ENCODE measurements at places on chromosomes 2 and 18. TPM values are rescaled to one million over a fixed set of nuclear protein-coding genes. Genes with fewer than 3 reads are reported as not detected.
A peak's percentile ranks its signal among the peaks of the same experiment; 100 is the strongest.

DNA sequence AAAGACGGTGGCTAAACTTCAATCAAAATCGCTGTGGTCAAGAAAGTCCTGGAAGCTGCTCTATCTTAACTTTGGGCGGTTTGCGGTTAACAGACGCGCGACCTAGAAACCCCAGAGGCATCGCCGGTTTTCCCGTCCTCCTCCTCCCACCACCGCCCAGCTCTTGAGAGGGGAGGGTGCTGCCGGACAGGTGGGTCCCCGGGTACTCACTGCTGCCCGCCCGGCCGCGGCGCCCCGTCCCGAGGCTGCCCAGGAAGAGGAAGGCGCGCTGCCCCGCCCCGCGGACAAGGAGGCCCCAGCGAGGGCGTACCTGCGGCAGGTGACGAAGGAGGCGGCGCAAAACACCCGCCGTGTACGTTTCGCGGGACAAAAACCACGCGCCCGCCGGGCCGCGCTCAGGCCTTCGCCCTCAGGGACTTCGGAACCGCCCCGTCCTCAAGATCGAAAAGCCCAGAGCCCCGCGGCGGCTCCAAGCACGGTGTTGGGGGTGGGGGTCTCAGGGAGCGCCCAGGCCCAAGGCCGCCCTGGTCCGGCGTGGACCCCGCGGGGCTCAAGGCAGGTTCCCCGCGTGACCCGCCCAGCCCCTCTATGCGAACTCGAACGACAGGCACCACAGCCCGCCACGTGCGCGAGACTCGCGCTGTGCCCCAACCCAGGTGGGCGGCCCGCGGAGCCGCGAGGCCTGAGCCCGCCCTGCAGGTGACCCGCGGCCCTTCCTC, at the start of gene SH3YL1:
Gene SH3YL1, minus strand, starts transcription at position 259 of the 719 bp plus-strand sequence. Its CDS starts 48 bp downstream, at position 211.
- peak within 1 kb of the TSS; percentile 85 for H3K4me3 ChIP-seq
- H3K27me3 ChIP-seq, result no peaks in the 10 kb centered on the region
- no peaks in the 10 kb centered on the region for H3K36me3 ChIP-seq
- peak within 1 kb of the TSS; percentile 59 for H3K27ac ChIP-seq
- DNase-seq, result no peak
- H3K4me1 ChIP-seq, result peaks cover 8% of the 10 kb centered on the region

- H3K36me3 ChIP-seq, result no peaks in the 10 kb centered on the region
- no peak overlapping the region for H3K4me3 ChIP-seq
- DNase-seq, result no peak
- H3K27ac ChIP-seq, result no peak overlapping the region
- no peaks in the 10 kb centered on the region for H3K27me3 ChIP-seq
Observed at GRCh38 chr2:238697193-238698071, 150.5 kb upstream of the TWIST2 start.

DNA sequence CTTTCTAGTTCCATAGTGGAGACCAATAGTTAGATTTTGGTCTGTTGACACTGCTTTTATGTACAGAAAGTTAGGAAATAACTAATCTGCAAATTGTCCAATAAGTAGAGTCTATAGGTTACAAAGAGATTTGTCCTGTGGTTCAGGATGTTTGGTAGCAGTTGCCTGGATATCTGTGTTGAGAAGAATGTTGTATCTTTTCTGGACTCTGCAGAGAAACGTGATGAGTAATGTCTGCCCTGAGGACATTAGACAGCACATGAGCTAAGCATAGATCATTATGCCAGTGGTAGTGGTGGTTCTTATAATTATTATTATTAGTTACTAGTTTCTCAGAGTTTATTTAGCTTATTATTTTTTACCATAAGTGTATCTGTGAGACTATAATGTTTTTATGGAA, 65.8 kb downstream of the ANKRD62 start:
- DNase-seq, result no peak
- no peak overlapping the region for H3K4me3 ChIP-seq
- H3K4me1 ChIP-seq, result no peaks in the 10 kb centered on the region

GRCh38 chr18:73891572-73892421, 255.8 kb downstream of the FBXO15 start:
- H3K36me3 ChIP-seq, result no peaks in the 10 kb centered on the region
- H3K27ac ChIP-seq, result no peak overlapping the region
- no peaks in the 10 kb centered on the region for H3K27me3 ChIP-seq
- no peaks in the 10 kb centered on the region for H3K4me1 ChIP-seq
- no peak overlapping the region for H3K4me3 ChIP-seq

HOXD4 gene
- total RNA-seq, result 9.3 TPM

GRCh38 chr2:224546926-224547325, 38.2 kb downstream of the CUL3 start:
- no peaks in the 10 kb centered on the region for H3K36me3 ChIP-seq
- peaks cover 12% of the 10 kb centered on the region for H3K4me1 ChIP-seq
- DNase-seq, result no peak
- H3K27me3 ChIP-seq, result no peaks in the 10 kb centered on the region
- H3K4me3 ChIP-seq, result no peak overlapping the region
- no peak overlapping the region for H3K27ac ChIP-seq

GRCh38 chr18:45119876-45120275, 439.2 kb downstream of the SETBP1 start:
- no peaks in the 10 kb centered on the region for H3K4me1 ChIP-seq
- H3K27me3 ChIP-seq, result no peaks in the 10 kb centered on the region
- no peak for DNase-seq
- no peaks in the 10 kb centered on the region for H3K36me3 ChIP-seq
- H3K27ac ChIP-seq, result no peak overlapping the region

RFTN2 gene
- 9.3 TPM for total RNA-seq
